Vagina (tissue), 2 donors: ENCODE measurements at places on chromosomes 3 and 15. TPM values are rescaled to one million over a fixed set of nuclear protein-coding genes. Genes with fewer than 3 reads are reported as not detected.

DNA sequence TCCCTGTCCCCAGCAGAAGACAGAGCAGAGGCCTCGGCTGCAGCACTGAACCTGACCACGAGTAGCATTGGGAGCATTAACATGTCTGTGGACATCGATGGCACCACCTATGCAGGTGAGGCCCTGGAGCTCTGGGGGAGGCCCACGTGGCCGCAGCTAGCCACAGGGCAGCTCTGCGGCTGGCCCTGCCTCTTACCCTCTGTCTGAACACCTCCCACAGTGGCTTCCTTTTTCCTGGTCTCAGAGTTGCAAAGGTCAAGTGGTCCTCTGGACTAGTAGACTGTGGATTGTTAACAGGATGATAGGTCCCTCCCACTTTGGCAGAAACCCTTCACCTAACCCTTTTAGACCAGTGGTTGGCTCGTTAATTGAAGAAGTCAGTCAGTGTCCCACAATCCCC lies 22.5 kb upstream of the CLK3 start:
- no peak overlapping the region for H3K27ac ChIP-seq
- no peaks in the 10 kb centered on the region for H3K4me1 ChIP-seq
- H3K4me3 ChIP-seq: no peak overlapping the region

GRCh38 chr3:71138410-71138809 lies 445.1 kb downstream of the FOXP1 start:
- no peak overlapping the region for H3K27ac ChIP-seq
- no peak for DNase-seq
- H3K4me1 ChIP-seq: peaks cover 16% of the 10 kb centered on the region

DNA sequence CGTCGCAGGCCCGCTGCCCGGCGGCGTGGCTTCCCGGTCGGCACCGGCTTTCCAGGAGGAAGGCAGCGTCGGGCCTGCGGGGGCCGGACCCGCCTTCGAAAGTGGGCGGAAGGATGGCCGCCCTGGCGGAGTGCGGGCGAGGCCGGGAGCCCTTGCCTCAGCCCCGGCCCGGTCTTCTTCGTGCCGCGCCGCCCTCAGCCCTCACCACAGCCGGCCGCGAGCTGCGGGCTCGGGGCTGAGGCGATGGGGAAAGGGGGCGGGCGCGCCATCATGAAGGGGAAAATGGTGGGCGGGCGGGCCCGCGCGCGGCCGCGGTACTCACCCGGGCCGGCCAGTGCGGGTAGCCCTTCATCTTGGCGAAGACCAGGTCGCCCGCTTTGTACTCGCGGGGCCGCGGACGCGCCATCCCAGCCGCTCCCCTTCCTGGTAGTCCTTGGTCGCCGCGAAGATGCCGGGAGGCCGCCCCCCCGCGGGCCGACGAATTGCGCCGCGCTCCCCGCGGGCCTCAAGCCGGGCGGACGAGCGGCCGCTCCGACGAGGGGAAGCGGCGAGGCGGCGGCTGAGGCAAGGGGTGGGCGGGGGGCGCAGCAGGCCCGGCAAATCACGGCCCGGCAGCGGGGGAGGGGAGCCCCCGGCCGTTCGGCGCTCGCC lies 489 bp downstream of the HDGFL3 start:
- H3K4me1 ChIP-seq: peaks cover 21% of the 10 kb centered on the region
- H3K36me3 ChIP-seq: no peaks in the 10 kb centered on the region
- H3K27ac ChIP-seq: peak overlapping the region; percentile 91
- H3K27me3 ChIP-seq: no peaks in the 10 kb centered on the region
- no peak for DNase-seq

DNA sequence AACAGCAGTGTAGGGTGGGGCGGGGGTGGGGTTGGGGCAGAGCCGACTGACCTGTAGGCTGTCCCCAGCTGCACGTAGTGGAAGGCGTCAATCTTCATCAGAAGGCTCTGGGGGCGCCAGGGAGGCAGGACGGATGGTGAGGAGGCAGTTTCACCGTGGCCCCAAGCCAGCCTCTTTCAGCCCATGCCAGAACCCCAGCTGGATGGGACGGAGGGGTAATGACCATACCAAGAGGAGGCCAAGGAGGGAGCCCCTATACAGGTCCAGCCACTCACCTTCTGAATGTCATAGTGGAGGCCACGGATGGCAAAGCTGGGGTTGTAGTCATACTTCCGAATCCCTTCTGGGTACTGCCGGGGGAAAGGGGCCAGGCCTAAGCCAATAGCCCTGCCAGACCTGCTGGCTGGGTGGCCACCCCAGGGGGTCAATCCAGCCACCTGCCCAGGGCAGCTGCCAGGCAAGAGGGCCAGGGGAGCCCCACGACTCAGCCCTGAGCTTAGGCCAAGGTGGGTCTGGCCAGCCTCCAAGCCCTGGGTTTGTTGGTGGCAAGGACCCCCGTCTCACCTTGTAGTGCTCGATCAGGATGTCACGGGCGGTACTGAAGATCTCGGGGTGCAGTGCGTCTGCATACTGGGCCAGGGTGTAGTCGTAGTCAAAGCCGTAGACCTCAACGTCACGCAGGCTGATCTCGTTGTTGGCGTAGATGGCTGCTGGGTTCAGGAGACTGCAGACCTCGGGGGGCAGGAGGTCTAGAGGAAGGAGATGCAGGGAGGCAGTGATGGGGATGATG lies 4.9 kb downstream of the NT5DC2 start:
- no peaks in the 10 kb centered on the region for H3K27me3 ChIP-seq
- H3K4me3 ChIP-seq: no peak overlapping the region
- no peak for DNase-seq
- H3K27ac ChIP-seq: peak overlapping the region; percentile 11
- H3K4me1 ChIP-seq: peaks cover 70% of the 10 kb centered on the region

DNA sequence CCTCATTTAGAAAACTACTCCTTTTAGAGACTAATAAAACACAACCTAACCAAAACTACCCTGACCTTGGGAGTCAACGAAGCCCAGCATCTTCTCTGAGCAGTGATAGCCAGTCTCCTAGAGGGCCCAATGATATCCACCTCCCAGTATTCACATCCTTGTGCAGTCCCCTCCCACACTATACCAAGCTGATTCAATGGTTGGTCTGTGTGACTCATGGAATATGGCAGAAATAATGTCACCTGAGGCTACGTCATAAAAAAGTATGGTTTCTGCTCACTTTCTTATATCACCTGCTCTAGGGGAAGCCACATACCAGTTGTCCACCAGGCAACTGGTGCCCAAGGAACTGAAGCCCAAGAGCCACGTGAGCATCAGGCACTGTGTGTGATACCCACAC lies 21.4 kb upstream of the USF3 start:
- H3K27me3 ChIP-seq: no peaks in the 10 kb centered on the region
- H3K36me3 ChIP-seq: no peaks in the 10 kb centered on the region
- no peak overlapping the region for H3K27ac ChIP-seq
- DNase-seq: no peak
- no peak overlapping the region for H3K4me3 ChIP-seq

GRCh38 chr3:168248383-168249204 lies 152.9 kb upstream of the GOLIM4 start:
- no peaks in the 10 kb centered on the region for H3K36me3 ChIP-seq
- H3K27ac ChIP-seq: no peak overlapping the region
- peaks cover 25% of the 10 kb centered on the region for H3K4me1 ChIP-seq
- DNase-seq: no peak
- peak overlapping the region; percentile 66 for H3K4me3 ChIP-seq
- no peaks in the 10 kb centered on the region for H3K27me3 ChIP-seq

DNA sequence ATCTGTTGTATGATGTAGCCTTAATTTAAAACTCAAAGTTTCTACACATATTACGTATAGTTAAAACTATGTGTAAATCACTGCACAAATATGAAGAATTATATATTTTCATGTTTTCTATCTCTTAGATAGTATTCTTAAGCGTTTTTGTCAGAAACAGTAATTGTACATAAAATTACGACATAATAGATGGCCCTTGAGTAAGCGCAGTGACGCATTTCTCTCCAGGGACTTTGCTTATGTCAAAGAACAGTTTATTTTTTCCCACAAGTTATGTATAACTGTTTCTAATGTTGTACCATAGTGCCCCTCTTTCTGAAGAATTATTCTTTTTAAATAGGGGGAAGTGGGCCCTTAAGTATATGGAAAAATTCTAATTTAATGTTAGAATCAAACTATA lies 934.0 kb downstream of the VGLL3 start:
- DNase-seq: no peak
- H3K36me3 ChIP-seq: no peaks in the 10 kb centered on the region
- no peaks in the 10 kb centered on the region for H3K27me3 ChIP-seq
- no peaks in the 10 kb centered on the region for H3K4me1 ChIP-seq
- H3K4me3 ChIP-seq: no peak overlapping the region
- no peak overlapping the region for H3K27ac ChIP-seq

DNA sequence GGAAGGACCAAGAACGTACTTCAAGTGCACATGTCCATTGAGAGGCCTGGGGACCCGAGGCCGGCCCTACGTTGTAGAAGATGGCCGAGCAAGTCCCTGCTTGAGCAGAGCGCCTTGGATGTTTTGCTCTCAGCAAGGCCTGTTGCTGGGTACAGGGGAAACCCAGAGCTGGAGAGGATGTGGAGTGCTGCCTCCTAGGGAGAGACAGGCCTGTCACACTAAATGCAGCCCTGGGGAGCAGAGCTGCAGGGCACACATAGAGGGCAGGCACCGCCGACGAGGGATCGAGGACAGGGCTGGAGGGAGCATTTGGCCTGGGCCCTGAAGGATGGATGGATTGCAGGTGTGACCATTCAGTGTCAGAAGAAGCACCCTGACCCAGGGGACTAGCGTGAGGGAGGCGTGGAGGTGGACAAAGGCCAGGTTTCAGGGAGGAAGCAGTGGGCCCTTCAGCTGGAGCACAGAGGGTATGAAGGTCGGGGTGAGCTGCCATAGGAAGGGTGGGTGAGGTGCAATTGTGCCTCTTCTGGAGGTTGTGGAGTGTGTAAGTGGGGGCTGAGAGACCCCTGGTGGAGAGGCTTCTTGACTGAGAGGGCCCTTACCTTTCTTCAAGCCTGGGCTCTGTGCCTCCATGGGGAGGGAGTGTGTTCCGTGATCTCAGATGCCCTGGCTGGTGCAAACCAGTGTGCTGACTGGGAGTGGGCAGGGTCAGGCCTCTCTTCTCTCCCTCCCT lies 142.4 kb downstream of the CHDH start:
- no peaks in the 10 kb centered on the region for H3K4me1 ChIP-seq
- no peak overlapping the region for H3K27ac ChIP-seq
- DNase-seq: peak; percentile 85

DNA sequence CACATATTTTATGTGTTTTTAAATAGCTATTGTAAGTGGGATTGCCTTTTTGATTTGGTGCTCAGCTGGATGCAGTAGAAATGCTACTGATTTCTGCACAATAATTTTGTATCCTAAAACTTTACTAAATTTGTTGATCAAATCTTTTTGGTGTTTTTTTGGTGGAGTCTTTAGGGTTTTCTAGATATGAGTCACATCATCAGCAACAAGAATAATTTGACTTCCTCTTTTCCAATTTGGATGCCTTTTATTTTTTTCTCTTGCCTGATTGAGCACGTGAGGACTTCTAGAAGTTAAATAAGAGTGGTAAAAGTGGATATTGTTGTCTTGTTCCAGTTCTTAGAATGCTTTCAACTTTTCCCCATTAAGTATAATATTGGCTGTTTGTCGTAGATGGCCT lies 51.3 kb downstream of the TLNRD1 start:
- H3K4me3 ChIP-seq: no peak overlapping the region
- H3K27me3 ChIP-seq: no peaks in the 10 kb centered on the region
- no peaks in the 10 kb centered on the region for H3K36me3 ChIP-seq

ASTE1 gene
- total RNA-seq: 3.7 TPM

RLBP1 gene
- total RNA-seq: not detected

ERC2 gene
- total RNA-seq: 1.2 TPM

CPLX3 gene
- not detected for total RNA-seq

ARNT2 gene
- total RNA-seq: 8.1 TPM

CACNA2D3 gene
- total RNA-seq: 17.2 TPM
